GM12892 (cell line): ENCODE measurements at places on chromosomes 1 and 21.

GRCh38 chr1:76961181-76961819 lies 94.0 kb downstream of the ST6GALNAC5 start:
- DNase-seq, result no peak

DNA sequence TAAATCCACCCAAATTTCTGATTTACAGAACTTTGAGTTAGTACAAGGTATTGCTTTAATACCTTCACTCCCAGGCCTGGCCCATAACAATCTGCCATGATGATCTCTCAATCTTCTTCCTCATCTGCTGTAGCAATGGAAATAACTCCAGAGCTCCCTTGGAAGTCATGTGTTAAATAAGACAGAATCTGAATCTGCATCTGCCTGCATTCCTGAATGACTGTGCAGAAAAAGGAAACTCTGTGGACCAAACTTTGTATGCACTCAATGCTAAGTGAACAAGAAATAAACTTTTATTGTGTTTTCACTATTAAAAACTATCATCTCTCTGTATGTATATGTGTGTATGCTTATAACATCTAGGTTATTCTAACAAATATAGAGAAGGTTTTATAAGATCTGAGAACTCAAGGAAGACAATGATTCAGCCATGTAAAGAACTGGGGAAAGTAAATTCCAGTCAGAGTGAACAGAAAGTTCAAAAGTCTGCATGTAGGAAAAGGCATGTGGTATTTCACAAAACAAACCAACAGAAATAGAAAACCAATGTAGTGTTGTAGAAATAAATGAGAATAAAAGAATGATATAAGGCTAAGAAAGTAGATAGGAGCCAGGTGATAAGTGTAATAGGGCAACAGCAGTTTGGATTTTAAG lies 390.2 kb downstream of the USH2A start:
- no peak for DNase-seq

DNA sequence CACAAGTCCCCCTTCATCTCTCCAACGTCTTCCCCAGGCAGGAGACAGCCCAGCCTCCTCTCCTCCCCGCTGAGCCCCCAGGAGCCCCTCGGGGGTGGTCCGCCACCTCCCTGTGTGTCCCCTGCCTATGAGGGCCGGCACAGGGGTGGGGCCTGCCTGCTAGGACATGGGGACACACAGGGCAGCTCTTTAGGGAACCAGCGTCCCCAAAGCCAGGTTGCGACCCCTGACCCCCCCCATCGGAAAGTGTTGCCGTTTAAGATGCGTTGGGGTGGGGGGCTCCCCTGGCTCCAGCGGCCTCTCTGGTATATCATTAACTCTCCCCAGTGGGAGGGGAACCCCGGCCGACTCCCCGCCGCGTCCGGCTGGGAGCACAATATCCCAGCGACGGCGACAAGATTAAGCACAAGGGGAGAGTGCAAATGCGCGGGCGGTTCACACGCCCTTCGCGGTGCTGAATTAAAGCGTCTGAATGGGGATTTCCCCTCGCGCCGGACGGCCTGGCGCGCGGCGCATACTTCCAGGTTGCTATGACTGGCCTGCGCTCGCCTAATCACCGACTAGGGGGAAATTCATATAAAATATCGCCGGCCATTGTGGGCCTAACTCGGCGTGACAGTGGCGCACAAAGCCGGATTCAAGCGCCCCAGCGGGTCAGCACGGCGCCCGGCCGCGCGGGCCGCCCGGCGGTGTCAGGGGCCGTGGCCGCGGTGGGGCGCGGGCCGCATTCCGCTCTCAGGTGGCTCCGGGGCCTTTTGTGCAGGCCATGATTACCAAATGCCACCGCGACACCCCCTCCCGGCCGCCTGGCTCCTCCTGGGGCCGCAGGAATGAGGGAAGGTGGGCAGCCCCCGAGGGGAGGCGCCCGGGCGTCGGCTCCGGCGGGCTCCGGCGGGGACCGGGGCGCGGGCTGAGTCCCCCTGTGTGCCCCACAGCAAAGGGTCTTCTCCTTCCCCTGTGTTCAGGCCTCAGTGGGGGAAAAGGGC lies 30.9 kb downstream of the WNT3A start:
- no peak for DNase-seq

- DNase-seq, result peak; percentile 56
These were observed 14.1 kb downstream of the PIK3C2B start for GRCh38 chr1:204480515-204480914.

DNA sequence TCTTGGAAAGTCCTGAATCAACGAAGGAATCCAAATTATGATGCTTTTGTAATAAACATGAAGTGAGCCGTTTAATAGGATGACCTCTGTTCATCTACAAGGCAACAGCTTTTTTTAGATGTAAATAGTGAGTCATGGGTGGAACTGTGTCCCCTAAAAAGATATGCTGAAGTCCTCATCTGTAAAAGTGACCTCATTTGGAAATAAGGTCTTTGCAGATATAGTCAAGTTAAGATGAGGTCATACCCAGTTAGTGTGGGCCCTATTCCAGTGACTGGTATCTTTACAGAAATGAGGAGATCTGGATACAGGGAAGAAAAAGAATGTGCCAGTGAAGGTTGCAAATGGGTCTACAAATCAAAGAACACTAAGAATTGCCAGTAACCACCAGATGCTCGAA lies 1287.3 kb upstream of the ADGRL4 start:
- DNase-seq, result no peak

- DNase-seq, result peak; percentile 37
These were observed 39.0 kb downstream of the LPAR3 start for GRCh38 chr1:84853741-84854721.

DNA sequence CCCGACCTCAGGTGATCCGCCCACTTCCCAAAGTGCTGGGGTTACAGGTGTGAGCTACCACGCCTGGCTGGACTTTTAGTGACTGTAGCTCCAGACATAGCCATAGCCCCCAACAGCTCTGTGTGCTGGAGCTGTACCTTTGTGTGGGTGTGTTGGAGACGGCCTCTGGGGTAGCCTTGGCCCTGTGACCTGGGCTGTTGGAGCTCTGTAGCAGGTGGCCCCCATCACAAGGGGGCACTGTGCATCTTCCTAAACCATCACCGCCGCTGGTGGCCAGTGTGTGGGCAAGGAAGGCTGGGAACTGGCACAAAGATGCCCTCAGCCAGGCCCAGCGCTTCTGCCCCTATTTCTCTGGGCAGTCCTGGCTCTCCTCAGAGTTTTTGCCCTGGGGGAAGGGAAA lies 38.4 kb upstream of the FOXO6 start:
- peak; percentile 48 for DNase-seq

- no peak for DNase-seq
These were observed 59.0 kb upstream of the RUNX3 start for GRCh38 chr1:24989082-24989481.

DNA sequence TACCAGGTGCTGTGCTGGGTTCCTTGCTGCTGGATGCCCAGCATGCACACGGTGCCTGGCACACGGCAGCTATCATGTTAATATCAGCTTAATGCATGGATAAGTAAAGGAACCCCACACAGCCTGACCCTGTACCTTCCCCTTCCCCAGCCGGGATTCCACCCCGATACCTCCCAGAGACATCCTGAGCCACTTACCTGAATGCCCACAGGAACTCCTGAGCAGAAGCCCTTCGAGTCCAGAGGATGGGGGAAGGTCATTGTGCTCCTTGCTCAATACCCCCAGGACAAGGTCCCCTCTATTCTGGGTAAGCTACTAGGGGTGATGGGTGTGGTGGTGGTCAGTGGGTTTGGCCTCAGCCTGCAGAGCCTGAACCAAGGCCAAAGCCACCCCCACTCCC lies 1.4 kb downstream of the FAM131C start:
- DNase-seq, result no peak

DNA sequence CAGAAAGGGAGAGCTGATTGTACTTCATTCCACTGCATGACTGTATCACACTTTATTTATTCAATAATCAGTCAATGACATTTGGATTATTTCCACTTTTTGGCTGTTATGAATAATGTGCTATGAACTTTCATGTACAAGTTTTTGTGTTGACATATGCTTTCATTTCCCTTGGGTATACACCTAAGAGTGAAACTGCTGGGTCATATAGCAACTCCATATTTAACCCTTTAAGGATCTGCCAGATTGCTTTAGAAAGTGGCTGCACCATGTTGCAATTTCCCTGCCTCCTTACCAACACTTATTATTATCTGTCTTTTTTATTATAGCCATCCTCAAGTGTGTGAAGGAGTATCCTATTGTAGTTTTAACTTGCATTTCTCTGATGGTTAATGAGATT lies 108.8 kb upstream of the KCNK1 start:
- no peak for DNase-seq

GRCh38 chr21:29667651-29668050 lies 272.1 kb downstream of the GRIK1 start:
- DNase-seq, result no peak

DNA sequence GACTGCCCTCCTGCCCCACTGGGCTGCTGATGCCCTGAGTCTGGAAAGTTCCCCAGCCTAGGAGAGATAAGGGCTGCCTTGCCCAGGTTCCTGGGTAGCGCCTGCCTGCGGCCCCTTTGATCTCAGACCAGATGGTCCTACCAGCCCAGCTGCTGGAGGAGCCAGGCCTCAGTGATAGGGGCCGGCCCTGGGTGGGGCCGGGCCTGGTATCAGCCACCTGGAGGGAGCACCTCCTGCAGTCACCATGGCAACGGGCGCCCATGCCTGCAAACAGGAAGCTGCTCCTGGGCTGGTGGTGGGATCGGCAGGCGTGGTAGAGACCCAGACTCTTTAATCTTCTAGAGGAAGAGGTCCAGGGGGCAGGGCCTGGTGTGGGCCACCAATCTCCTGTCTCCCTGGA lies 119.7 kb upstream of the WNT4 start:
- no peak for DNase-seq

- DNase-seq, result no peak
These were observed 36.7 kb upstream of the IL20 start for GRCh38 chr1:206828765-206829164.

GRCh38 chr21:34808569-34809204 lies 139.9 kb downstream of the CLIC6 start:
- DNase-seq, result no peak

GRCh38 chr1:234987415-234988154 lies 141.1 kb downstream of the TOMM20 start:
- DNase-seq, result no peak

DNA sequence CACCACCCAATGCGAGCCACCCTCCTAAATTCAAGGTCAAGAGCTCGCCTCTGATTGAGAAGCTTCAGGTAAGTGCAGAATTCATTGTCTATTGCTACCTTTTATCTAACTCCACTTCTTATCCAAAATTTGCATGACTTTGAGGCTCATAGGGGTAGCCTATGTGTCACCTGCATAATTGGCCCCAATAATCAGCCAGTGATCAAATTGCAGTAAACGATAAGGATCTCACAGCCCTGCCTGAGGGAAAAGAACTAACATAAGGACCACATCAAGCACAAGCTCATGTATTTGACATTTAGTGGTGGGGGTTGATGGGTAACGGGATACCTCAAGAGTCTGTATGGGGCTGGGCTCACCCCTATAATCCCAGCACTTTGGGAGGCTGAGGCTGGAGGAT lies 31.7 kb upstream of the MPZL1 start:
- no peak for DNase-seq

DNA sequence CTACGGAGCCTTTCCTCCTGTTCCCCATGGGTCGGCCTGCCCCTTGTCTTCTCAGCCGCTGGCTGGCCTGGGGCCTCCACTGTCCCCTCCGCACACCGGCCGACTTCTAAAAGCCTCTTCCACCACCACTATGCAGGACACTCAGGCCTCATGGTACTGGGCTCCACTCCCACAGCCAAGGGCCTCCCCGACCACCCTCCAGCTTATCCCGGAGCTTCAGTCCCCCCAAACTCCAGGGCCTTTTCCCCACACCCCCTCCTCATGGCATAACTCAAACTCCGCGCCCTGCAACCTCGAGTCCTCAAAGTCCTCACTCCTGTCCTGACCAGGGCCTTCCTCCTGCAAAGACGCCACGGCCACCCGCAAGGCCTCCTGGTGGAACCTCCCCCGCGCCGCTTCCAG lies 2.0 kb downstream of the LRRC41 start:
- no peak for DNase-seq

DNA sequence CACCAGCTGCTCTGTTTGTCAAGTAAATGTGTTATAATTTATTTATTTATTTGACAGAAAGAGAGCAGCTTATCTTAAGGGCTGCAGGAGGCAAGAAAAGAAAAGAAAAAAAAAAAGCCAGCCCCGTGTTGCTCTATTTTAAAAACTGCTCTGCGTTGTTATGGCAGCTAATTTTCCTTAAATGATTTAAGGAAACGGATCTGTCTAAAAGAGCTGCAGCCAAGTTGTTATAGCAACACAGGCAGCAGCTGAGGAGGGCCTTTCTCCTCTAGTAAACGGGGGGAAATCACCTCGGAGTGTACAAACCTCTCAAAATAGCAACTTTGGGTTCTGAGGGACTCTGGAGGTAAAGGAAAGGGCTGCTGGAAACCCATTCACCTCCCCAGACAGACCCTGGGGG lies 149.2 kb downstream of the BEND5 start:
- no peak for DNase-seq

DNA sequence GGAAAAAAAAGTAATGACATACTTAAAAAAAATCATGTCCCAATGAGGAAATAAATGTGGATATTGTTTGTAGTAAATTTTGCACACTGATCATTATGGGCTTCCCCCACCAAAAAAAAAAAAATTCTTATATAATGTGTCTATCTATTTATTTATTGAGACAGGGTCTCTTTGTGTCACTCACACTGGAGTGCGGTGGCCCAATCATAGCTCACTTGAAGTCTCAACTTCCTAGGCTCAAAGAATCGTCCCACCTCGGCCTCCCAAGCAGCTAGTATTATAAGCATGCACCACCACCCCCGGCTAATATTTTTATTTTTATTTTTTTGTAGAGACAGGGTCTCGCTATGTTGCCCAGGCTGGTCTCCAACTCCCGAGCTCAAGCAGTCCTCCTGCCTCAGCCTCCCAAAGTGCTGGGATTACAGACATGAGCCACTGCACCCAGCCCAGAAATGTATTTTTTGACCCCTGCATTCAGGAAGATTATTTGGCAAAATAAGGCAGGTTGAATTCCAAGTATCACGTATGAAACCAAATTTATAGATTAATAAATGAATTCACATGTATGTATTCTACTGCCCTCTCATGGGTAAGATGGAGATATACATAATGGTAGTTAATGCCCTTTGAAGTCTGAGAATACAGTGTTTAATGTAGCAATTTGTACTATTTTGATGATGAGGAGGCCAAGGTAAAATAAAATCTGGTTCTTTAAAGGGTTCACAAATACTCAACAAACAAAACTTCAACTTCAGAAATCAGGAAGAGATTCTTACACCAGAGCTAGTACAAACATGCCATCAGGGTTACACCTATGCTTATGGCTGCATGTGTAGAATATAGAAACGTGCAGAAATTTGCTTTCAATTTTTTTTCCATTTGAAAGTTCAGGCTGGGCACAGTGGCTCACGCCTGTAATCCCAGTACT lies 1.4 kb upstream of the DENND2C start:
- DNase-seq, result no peak

GRCh38 chr1:21322681-21323016 lies 32.4 kb upstream of the ECE1 start:
- no peak for DNase-seq

DNA sequence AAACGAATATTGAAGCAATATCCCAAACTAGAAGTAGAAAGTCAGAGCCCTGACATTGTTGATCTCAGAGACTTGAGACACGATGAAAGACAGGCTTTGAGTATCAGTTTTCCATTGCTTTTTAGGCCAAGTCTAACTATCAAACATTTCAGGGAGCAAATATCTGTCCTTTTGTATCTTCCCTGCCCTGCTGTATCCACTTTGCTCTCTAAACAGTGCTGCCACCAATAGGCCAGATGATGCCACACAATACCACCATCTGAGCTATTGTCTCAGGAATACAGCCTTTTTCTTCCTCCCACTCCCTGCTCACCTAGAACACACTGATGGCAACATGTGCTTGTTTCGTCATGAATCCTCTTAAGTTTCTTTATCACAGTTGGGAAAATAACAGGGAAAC lies 62.6 kb upstream of the SPAG17 start:
- DNase-seq, result no peak

- no peak for DNase-seq
These were observed 769 bp downstream of the GPSM2 start for GRCh38 chr1:108877348-108878159.
